Pancreas (tissue), 10 donors: ENCODE measurements at places on chromosomes 1 and 21. TPM values are rescaled to one million over a fixed set of nuclear protein-coding genes. Genes with fewer than 3 reads are reported as not detected.
A peak's percentile ranks its signal among the peaks of the same experiment; 100 is the strongest.

PBX1 gene
- total RNA-seq: 113 TPM

KRTAP7-1 gene
- not detected for total RNA-seq

OR2L3 gene
- total RNA-seq: not detected

GRCh38 chr1:234962340-234962989 lies 166.2 kb downstream of the TOMM20 start:
- H3K4me1 ChIP-seq: peaks cover 77% of the 10 kb centered on the region
- peak overlapping the region; percentile 87 for H3K27ac ChIP-seq
- no peaks in the 10 kb centered on the region for H3K27me3 ChIP-seq
- no peak for DNase-seq
- H3K36me3 ChIP-seq: no peaks in the 10 kb centered on the region

DNA sequence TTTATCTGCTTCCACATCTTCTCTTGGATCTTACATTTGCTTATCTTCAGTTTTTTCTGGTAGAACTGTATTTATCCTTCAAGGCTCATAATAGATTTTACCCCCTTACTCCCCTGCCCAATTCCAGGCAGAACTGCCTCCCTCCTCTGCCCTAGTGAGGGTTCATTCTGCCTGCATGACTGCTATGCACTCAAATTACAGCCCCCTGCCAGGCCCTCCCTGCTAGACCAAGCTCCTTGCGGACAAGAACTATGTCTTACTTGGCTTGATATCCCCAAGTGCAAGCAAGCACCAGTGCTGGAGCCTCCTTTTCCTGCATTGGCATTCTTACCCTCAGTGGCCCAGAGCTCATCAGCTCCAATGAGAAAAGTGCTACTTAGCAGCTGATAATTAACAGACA lies 18.1 kb downstream of the MAPKAPK2 start:
- H3K27me3 ChIP-seq: no peaks in the 10 kb centered on the region
- H3K27ac ChIP-seq: no peak overlapping the region
- DNase-seq: no peak
- peaks cover 41% of the 10 kb centered on the region for H3K4me1 ChIP-seq
- H3K4me3 ChIP-seq: no peak overlapping the region

DNA sequence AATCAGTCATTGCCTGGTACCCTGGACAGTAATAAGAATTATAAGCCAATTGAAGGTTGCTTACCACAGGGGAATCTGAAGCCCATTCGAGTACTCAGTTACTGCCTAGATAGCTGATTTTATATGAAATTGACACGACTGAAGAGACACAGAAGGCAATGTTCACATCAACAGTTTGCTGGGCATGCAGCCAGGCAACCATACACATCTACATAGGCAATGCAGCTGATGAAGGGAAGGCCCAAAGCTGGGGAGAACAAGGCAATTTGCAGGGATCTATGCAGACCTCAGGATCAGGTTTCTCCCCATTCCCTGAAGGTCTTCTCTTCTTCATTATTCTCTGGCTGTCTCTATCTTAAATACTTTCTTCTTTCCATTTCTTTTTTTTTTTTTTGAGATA lies 448.7 kb downstream of the PTBP2 start:
- DNase-seq: no peak
- H3K4me3 ChIP-seq: no peak overlapping the region
- no peak overlapping the region for H3K27ac ChIP-seq
- no peaks in the 10 kb centered on the region for H3K36me3 ChIP-seq

- H3K4me1 ChIP-seq: no peaks in the 10 kb centered on the region
- no peaks in the 10 kb centered on the region for H3K36me3 ChIP-seq
- no peaks in the 10 kb centered on the region for H3K27me3 ChIP-seq
- H3K27ac ChIP-seq: no peak overlapping the region
- no peak overlapping the region for H3K4me3 ChIP-seq
Measured at GRCh38 chr1:185739967-185740366, 5.8 kb downstream of the HMCN1 start.

GRCh38 chr1:184748740-184749139 lies 5.9 kb downstream of the EDEM3 start:
- DNase-seq: no peak
- H3K36me3 ChIP-seq: no peaks in the 10 kb centered on the region
- H3K4me3 ChIP-seq: no peak overlapping the region

DNA sequence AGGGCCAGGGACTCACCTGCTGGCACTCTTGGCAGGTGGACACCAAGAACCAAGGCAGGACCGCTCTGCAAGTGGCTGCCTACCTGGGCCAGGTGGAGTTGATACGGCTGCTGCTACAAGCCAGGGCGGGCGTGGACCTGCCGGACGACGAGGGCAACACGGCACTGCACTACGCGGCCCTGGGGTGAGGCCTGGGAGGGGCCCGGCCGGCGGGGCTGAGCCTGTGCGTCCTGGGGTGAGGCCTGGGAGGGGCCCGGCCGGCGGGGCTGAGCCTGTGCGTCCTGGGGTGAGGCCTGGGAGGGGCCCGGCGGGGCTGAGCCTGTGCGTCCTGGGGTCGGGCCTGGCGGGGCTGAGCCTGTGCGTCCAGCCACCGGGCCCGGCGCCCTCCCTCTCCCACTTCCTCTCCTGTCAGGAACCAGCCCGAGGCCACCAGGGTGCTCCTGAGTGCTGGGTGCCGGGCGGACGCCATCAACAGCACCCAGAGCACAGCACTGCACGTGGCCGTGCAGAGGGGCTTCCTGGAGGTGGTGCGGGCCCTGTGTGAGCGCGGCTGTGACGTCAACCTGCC lies 4.6 kb upstream of the MMP23B start:
- no peaks in the 10 kb centered on the region for H3K4me1 ChIP-seq
- peak; percentile 10 for DNase-seq
- H3K27ac ChIP-seq: no peak overlapping the region
- no peaks in the 10 kb centered on the region for H3K27me3 ChIP-seq
- peaks cover 6% of the 10 kb centered on the region for H3K36me3 ChIP-seq

DNA sequence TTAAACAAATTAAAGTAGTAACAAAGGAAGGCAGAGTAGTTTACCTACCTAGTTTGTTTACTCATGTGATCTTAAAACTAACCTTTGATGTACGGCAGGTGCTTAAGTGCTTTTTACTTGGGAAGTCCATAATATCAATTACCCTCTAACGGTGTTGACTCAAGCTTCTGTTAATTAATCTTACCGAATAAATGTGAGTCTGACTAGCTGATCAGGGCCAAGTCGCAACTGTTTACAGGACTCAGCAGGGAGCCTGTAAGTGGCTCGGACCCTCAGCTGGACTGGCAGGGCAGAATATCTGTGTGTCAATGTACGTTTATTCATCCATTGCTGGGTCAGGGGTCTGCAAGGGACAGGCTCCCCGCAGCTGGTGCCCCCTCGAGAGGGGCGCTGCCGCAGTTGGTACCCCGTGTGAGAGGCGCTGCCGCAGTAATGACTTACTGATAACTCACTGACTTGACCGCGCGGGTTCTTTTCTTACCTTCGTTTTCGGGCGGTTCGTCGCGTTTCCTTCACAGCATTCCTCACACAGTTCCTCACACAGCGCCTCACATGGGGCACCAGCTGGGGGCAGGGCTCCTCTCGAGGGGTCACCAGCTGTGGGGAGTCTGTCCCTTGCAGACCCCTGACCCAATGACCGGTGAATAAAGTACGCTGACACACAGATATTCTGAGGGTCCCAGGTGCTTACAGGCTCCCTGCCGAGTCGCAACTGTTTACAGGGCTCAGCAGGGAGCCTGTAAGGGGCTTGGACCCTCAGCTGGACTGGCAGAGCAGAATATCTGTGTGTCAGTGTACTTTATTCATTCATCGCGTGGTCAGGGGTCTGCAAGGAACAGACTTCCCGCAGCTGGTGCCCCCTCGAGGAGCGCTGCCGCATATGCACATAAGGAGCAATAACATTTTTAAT lies 3.0 kb downstream of the FMO1 start:
- no peak overlapping the region for H3K27ac ChIP-seq
- peak overlapping the region; percentile 39 for H3K4me3 ChIP-seq
- no peaks in the 10 kb centered on the region for H3K4me1 ChIP-seq
- H3K36me3 ChIP-seq: no peaks in the 10 kb centered on the region
- DNase-seq: no peak

DNA sequence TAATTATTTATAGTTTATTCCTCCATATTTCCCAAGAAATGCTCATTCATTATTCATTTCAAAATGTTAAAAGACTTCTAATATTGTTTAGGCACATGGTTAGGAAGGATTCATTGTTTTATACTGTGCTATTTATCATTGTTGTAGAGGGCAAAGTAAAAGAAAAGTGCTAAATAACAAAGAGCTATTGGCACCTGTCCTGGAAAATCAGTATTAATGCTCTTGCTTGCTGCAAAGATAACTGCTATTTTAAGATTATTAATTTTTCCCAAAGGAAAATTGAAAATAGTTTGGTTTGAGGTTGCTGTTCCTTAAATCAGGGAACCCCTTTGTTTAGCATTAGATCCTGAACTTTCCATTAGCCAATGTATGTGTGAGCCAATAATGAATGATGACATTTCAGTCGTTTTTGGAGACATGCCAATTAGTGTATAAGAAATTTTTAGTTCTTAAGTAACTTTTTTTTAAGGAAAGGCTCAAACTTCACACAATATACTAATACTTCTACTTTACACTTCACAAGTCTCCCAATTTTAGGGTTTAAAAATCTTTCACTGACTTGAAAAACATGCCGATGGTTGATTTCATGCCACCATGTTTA lies 39.9 kb downstream of the EPB41 start:
- H3K4me1 ChIP-seq: no peaks in the 10 kb centered on the region
- no peak overlapping the region for H3K27ac ChIP-seq
- H3K27me3 ChIP-seq: no peaks in the 10 kb centered on the region
- H3K4me3 ChIP-seq: no peak overlapping the region
- no peaks in the 10 kb centered on the region for H3K36me3 ChIP-seq

DNA sequence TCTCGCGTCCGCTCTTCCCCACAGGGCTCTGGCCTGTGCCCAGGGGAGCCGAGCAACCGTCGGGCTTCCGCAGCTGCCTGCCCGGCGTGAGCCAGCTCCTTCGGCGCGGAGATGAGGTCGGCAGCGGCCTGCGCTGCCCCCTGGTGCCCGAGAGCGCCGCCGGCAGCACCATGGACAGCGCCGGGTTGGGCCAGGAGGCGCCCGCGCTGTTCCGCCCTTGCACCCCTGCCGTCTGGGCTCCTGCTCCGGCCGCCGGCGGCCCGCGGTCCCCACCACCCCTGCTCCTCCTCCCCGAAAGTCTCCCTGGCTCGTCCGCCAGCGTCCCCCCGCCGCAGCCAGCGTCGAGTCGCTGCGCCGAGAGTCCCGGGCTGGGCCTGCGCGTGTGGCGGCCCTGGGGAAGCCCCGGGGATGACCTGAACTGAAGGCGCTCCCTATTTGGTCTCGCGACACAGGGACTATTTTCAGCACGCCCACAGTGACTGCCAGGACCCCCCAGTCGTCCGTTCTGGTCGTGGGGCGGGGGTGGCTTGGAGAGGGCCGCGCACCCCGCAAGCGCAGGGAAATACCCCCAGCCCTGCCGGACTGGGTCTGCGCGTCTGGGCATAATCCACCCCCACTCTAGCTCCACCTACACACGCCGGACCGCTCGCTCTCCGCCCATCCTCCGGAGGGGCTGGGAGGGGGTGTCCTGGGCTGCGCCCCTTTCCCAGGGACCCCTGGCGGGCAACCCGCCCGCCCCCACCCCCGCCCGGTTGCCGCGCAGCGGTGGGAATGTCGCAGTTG lies 1.3 kb downstream of the HES3 start:
- no peaks in the 10 kb centered on the region for H3K36me3 ChIP-seq
- no peak overlapping the region for H3K27ac ChIP-seq
- no peaks in the 10 kb centered on the region for H3K4me1 ChIP-seq
- no peak overlapping the region for H3K4me3 ChIP-seq
